ENCODE measurements at places on chromosomes 12 and 14.

DNA sequence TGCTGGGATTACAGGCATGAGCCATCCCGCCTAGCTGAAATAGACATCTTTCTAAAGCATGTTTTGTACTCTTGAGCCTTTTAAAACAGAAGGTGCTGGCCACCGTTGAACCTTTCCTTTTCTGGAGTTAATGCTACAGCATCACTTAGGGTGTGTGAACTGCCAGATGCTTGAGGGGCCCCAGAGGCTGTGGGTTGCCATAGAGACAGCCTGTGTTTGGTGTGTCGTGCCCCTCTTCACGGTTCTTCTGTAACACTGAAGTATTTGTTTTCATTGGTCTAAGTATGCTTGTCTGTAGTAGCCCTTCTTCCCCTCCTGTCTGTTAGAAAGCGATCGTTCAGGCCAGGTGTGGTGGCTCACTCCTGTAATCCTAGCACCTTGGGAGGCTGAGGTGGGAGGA, 30.8 kb downstream of the PLEKHG3 start:
- peak; percentile 42 for DNase-seq

DNA sequence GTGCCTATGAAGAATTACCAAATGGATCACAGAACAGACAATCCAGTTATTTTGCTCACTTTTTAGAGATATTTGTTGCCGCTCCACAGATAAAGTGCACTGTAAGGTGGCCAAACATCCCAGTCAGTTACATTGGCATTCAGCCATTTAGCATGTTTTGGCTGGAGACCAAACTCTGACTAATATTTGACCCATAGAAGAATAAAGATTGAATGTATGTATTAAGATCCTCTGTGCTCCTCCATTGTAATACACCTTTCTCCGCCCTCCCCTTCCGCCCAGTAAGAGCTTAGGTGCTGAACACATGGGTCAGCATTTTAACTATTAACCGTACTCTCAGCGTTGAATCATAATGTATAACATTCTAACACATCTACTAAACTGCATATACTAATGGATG, 163.4 kb downstream of the ANO6 start:
- DNase-seq: no peak

- no peak for DNase-seq
Measured at GRCh38 chr14:22007784-22008412, 334.3 kb upstream of the OR4E1 start.

DNA sequence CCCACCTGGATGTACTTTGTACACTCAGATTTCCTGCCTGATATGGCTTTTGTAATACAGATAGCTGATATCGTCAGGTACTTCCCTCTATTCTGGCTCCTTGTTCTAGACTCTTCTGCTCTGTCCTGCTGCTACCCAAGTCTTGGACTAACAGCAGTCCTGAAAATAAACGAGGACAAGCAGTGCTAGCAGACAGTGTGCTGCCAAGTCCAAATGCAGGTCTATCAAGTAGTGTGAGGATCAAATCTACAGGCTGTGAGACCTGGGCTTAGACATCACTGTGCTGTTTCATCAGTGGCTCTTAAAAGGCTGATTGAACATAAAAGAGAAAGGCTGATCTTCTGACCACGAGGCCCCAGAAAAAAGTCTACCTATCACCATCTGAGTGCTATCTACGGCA, 418.1 kb downstream of the APAF1 start:
- no peak for DNase-seq

DNA sequence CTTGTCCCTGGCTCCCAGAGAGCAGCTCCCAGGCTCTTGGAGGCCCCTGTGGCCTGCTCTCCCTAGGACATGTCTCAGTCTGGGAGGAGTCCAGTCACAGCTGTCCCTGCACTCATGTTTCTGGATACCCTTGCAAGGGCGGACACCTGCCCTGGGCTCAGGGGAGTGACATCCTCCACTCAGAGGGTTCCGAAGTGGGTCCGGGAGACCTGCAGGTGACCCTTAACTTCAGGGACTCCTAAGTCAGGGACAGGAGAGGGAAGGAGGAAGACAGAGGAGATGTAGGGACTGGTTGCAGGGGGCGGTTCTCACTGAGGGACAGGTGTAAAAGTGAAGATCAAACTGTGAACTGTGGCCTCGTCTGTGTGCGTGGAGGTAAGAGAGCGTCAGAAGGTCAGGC, 37.6 kb downstream of the CACNA2D4 start:
- DNase-seq: peak; percentile 47

GRCh38 chr14:61406198-61406597, 84.8 kb downstream of the PRKCH start:
- DNase-seq: peak; percentile 91

GRCh38 chr12:80709811-80710726, 2.6 kb downstream of the MYF6 start:
- DNase-seq: peak; percentile 70

DNA sequence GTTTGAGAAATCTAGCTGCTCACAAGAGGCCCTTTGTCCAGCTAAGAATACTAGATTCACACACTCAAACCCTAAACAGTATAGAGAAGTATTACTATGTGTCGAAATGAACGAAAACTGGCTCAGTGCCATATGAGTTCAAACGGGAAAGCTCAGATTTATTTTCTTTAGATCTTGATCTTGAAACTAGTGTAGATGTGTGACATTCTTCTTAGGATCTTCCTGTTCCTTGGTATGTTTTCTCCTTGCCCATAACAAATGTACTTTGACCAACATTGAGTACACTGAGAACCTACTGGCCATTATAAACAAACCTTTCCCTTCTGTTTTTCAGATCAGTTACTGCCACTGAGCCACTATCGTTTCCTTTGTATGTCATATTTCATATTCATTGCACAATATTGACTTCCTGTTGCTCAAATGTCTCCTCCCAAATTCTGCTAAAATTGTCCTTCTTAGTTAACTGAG, 21.3 kb downstream of the MYBPC1 start:
- DNase-seq: no peak

- DNase-seq: no peak
Measured at GRCh38 chr14:99784508-99784907, 8.7 kb upstream of the EML1 start.

GRCh38 chr12:52428121-52428520, 6.0 kb downstream of the KRT75 start:
- DNase-seq: no peak

- no peak for DNase-seq
Measured at GRCh38 chr12:110361216-110361615, 42.3 kb downstream of the ANAPC7 start.

GRCh38 chr14:64612021-64612380, 62.2 kb downstream of the PPP1R36 start:
- DNase-seq: no peak

- DNase-seq: peak; percentile 75
Measured at GRCh38 chr14:78530078-78530477, 359.9 kb downstream of the NRXN3 start.

DNA sequence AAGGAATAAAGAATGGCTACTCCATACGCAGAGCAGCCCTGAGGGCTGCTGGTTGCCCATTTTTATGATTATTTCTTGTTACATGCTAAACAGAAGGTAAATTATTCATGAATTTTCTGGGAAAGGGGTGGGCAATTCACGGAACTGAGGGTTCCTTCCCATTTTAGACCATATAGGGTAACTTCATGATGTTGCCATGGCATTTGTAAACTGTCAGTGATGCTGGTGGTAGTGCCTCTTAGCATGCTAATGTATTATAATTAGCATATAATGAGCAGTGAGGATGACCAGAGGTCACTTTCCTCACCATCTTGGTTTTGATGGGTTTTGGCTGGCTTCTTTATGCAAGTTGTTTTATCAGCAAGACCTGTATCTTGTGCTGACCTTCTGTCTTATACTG, 273.0 kb downstream of the FUT8 start:
- DNase-seq: no peak

DNA sequence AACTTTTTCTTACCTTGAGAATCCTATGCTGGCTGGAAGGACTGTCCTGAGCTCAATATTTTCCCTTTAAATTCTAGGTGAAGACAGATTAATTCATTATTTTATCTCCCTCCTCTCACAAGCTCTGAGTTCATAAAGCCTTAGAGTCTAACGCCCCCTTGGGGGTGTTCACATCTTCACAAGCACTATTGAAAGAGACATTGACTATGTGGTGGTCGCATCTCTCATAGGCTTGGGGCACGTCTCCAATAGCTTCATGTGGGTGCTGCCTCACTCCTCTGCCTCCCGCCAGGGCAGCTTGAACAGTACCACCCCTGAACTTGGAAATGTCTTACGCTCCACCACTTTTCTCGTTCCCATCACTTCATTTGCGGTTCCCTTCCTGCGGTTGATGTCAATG, 106.2 kb downstream of the UNC79 start:
- no peak for DNase-seq

DNA sequence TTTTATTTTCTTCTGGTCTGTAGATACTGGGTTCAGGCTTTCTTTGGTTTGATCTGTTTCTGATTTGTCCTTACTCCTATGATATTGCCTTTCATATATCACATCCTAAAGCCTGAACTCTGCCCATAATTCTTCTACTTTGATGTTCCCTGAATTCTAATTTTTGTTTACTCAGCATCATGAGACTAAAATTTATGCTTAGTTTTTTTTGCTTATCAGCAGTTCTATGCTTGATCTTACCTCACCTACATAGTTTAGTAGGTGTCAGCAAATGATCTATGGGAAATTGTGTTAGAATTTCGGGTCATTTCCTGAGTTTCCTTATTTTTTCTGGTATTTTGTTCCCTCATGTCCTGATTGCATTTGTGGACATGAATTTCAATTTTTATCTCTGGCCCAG, 94.2 kb downstream of the TMEM117 start:
- DNase-seq: no peak

- no peak for DNase-seq
Measured at GRCh38 chr12:80156306-80156705, 57.0 kb downstream of the OTOGL start.

- peak; percentile 22 for DNase-seq
Measured at GRCh38 chr14:92502541-92503286, 10.9 kb upstream of the RIN3 start.

- no peak for DNase-seq
Measured at GRCh38 chr14:82488473-82488872, 954.8 kb upstream of the SEL1L start.

GRCh38 chr14:104600805-104601204, 3.8 kb downstream of the TMEM179 start:
- DNase-seq: no peak

- no peak for DNase-seq
Measured at GRCh38 chr14:34911209-34912150, 36.3 kb upstream of the BAZ1A start.

DNA sequence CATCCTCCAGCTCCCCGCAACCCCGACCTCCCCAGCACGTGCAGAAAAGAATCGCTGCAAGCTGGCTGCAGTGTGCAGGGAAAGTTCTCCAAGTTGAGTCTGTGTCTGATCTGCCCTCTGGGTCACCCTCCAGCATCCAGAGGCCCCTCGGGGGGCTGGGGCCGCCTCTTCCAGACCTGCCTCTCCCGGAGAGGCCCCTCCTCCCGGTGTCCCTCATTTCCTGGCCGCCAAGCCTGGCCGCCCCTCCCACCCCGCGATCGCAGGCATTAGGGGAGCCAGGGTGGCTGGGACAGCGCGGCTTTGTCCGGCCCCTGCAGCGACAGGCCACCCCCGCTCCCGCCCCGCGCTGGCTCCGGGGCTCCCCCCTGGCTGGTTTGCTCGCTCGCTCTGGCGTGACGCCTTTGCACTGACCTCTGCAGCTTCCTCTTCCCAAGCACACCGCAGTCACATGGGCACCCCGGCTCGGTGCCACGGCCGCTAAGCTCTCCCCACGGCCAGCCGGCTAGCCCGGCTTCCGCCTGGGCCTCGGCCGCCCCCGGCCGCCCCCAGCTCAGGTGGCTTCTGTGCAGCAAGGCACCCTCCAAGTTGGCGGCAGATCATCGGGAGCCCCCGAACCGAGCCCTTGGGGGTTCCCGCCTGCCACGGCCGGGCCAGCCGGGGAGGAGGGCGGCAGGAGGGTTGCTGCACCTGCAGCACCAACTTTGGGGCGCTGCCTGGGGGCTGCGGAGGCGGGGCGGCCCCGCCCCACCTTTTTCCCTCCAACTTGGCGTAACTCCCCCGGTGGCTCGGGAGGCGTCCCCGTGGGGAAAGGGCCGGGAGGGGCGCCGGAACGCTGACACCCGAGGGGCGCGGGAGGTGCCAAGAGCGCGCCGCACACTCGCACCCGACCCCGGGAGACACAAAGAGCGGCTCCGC, 43.7 kb downstream of the KDM2B start:
- peak; percentile 80 for DNase-seq

DNA sequence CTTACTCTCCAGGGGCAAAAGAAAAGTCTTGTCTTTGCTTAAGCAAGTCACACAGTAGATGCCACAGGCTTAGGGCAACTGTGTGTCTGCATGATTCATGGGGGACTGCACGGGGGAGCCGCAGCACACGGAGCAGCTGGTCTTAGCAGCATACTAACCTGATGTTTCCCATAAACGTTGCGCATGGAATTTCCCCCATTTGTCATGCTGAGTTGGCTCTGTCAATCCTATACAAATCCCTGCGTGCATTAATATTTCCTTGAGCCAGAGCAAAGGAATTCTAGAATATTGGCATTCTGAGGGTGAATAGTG, 71.2 kb downstream of the SAMD4A start:
- DNase-seq: no peak

DNA sequence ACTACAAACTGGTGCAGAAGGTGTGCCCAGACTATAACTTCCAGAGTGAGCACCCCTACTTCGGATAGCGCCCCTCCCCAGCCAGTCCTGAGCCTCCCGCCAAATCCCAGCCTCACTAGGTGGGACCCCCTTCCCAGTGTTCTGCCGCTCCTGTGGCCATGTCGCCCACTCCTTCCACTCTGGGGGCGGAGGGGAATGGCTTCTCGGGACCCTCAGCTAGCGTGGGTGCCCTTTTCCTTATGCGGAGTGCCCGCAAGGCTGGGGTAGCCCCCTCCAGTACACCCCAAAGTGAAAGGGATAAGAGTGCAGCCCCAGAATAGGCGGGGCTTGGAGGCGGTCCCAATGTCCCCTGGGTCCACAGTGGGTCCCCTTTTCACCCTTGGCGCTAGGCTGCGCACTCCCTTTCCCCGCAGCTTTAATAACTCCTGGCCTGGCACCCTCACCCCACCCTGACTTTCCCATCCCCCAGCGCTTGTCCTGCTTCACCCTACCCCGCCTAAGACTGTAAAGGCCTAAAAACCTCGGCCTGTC, 3.8 kb upstream of the SHMT2 start:
- DNase-seq: no peak

GRCh38 chr12:50401500-50402081, 906 bp downstream of the LARP4 start:
- DNase-seq: peak; percentile 43

GRCh38 chr14:84694161-84694560, 835.8 kb upstream of the FLRT2 start:
- no peak for DNase-seq

DNA sequence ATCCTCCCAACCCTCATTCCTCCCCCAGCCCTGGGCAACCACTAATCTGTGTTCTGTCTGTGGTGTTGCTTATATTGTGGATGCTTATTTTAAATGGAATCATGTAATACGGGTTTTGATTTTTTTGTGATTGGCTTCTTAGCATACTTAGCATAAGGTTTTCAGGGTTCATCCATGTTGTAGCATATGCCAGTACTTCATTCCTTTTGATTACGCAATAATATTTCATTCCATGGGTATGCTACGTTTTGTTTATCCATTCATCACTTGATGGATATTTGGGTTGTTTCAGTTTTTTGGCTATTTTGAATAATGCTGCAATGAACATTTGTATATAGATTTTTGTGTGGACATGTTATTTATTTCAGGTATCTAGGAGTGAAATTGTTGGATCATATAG, 82.9 kb downstream of the TSPAN9 start:
- no peak for DNase-seq

GRCh38 chr12:122862872-122863701, 27.8 kb downstream of the HIP1R start:
- peak; percentile 94 for DNase-seq
